ENCODE measurements at places on chromosomes 2 and 18.
A peak's percentile ranks its signal among the peaks of the same experiment; 100 is the strongest.

DNA sequence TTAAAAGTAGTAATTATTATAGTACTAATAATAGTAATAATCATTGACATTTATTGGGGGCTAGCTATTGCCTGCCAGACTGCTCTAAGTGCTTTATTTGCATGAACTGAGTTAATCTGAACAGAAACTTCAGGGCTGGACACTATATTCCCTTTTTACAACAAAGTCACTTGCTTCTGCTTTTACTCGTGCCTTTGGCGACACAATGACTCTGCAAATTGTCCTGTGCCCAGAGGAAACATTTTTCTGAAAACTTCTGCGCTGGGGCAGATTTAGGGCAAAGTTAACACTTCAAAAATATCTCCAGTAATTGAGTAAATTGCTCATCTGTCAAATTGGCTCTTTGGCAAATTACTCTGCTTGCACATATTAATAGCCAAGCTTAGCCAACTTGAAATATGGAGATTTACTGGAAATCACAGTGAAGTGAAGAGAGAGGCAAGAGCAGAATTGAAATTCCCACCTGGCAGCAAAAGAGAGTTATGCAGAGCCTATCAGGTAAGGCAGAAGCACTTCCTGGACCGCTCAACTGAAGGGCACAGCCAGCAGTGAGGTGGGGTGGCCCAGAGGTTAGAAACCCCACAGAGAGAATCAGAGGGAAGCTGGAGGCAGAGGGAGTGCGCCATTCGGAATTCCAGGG lies 36.3 kb downstream of the BMP10 start:
- no peak for DNase-seq

DNA sequence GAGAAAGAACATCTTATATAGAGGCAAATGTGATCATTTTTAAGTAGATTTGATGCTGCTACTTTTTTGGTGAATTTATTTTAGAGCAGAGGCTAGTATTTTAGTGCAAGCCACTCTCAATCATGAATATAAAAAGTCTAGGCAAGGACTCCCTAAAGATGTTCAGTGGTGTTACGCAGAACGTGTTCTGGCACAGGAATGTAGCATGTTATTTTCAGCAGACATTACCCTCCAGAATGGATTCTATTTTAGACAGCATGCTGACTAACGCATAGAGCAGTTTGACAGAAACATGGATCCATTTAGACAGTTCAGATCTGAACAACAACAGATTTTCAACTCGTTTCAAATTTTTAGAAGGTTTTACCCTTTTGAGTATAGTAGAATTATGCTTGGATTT lies 54.1 kb downstream of the DSC3 start:
- DNase-seq = no peak

DNA sequence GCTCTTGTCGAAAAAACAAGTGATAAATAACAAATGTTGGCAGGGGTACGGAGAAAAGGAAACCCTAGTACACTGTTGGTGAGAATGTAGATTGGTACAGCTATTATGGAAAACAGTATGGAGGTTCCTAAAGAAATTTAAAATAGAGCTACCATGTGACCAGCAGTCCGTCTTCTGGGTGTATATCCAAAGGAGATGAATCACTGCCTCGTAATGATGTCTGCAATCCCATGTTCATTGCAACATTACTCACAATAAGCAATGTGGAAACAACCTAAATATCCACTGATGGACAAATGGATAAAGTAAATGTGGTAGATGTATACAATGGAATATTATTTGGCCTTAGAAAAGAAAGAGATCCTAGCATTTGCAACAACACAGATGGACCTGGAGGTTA lies 50.6 kb downstream of the SLC16A14 start:
- no peak for DNase-seq

GRCh38 chr2:23124214-23124750 lies 260.7 kb upstream of the KLHL29 start:
- no peak for DNase-seq

DNA sequence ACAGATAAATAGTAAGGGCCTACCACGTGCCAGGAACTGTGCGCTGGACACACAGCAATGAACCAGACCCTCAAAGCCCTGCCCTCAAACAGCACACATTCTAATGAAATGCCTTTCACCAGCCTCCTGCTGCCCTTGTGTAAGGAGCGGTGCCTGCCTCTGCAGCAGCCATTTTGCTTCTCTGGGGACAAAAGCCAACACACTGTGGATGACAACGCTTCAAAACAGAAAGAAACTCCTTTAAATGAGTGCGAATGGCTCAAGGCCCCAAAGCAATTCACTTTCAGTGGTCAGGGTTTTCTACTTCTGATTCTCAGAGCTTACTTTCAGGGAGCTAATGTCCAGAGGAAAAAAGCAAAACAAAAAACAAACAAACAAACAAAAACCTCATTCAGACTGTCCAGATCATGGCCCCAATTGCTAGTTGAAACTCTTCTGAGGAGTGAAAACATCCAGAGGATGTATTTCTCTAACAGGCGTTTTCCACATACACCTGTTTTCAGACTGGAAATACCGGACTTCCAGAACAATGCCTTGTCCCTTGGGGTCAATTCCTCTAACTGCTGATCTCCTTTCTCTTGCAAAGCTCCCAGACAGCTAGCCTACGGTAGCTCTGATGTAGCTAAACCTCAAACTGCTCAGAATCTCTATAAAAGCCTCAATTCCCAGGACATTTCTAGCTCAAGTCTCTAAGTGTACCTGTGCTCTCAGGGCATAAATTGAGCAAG lies 323.3 kb upstream of the ZNF521 start:
- no peak for DNase-seq

DNA sequence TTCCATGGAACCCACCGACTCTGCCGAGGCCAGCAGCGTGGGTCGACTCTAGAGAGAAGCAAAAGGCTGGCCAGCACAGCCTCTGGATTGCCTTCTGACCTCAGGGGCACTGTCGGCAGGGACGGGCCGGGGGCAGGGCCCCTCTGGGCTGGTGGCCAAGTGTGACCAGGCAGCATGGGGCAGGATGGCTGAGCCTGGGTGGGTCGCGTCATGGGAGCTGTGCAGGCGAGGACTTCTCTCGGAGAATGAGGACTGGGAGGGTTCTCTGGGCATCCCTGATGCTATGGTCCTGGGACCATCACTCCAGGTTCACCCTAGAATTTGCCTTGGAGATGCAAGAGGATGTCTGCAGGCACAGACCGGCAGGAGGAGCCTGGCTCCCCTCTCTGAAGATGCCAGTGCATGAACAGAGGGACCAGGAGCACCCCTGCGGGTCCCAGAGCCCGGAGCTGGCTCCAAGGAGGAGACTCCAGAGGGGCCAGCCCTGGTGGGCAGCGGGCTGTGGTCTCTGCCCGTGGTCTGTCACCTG lies 289.2 kb downstream of the NDUFA10 start:
- DNase-seq = no peak

DNA sequence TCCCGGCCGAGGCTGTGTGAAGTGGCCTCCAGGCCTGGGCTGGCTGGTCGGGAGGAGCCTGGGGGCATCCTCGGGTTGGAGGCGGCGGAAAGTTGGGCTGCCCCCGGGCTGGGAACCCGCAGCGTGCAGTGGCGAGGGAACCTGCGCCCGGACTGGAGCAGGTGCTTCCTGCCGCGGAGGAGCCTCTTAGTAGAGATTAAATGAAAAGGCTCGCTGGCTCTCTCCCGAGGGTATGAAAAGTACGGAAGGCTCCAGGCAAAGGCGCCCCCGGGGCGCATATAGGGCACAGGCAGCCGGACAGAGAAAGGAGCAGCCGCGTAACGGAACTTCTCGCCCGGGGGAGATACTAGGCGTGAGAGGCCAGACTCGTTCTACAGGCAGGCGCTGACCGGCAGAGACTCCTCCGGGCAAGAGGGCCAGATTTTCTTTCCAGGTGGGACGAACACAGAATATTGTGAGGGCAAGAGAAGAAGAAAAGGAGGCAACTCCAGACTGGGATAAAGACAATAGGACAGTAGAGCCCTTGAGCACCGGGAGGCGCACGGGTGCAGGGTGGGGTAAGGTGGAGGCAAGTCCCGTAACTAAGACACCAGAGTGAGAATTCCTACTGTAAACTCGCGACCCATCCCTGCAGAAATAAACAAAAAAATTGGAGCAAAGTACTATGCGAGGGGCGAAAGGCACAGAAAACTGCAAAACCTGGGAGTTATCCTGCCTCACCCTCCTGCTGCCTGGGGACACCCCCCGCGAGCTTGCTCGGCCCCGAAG lies 816 bp downstream of the CDH2 start:
- no peak for DNase-seq

DNA sequence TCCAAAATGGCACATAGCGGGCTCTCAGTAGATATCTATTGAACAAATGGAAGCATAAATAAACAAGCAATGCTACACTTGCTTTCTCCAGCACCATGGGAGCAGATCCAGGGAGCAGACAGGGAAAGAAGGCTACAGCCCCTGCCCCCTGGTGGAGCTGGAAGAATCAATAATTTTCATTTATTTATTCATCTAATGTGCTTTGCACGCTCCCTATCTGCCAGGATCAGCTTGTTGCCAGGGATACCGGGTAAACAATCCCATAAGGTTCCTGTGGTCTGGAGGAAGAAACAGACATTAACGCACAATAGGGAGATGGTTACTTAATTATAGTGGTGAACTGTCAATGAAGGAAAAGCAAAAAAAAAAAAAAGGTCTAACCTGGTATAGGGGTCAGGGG lies 40.1 kb upstream of the CLASP1 start:
- no peak for DNase-seq

DNA sequence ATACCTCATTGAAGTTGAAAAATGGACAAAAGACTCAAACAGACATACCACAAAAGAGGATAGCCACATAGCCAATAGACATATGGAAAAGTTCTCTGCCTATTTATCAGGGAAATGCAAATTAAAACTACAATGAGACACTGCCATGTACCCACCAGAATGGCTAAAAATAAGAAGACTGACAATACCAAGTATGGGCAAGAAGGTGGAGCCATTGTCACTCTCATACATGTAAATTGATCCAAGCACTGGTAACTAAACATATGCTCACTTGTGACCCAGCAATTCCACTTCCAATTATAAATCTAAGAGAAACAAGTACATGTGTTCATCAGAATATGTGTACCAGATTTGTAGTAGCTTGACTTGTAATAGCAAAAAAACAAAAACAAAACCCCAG lies 4.6 kb downstream of the LOXHD1 start:
- DNase-seq = no peak

DNA sequence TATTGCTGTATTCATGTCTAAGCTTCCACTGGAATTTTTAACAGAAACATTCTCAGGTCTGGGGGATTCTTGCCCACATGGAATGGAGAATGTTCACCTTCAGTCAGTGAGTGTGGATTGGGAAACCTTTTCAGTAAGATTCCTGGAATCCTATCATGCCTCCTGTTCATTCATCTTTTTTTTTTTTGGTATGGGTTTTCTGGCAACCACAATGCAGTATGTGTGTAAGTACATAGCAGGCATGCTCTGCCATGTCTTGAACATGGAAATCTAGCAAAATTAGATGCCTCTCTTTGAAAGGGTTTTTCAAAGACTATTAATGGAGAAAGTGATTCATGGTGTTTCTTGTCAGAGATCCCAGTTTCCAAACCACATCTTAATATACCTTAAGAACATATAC lies 176.5 kb downstream of the LTBP1 start:
- DNase-seq = no peak

DNA sequence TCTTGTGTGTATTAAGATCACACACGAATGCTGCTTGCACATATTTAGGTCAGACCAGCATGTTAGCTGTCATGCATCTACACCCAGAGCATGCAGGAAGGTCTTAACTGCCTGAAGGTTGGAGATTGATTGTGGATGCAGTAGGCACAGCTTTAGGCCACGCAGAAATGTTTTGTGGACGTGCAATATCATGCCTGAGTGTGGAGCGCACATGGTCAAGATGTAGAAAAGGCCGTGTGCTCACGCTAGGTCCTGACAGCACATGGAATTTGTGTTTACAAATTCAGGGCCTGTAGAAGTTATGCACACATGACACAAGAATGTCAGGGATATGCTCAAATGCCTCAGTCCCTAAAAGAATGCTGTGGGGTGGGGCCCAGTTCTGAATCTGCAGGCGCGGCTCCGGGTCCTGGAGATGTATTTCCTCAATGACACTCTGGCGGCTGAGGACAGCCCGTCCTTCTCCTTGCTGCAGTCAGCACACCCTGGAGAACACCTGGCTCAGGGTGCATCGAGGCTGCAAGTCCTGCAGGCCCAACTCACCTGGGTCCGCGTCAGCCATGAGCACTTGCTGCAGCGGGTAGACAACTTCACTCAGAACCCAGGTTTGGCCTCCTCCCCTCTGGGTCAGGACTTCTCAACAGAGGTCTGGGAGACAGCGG lies 27.9 kb downstream of the MARCO start:
- no peak for DNase-seq

- no peak for DNase-seq
These were observed 375 bp downstream of the WNT10A start for GRCh38 chr2:218880859-218881594.

GRCh38 chr2:50962731-50963130 lies 69.2 kb downstream of the NRXN1 start:
- no peak for DNase-seq

DNA sequence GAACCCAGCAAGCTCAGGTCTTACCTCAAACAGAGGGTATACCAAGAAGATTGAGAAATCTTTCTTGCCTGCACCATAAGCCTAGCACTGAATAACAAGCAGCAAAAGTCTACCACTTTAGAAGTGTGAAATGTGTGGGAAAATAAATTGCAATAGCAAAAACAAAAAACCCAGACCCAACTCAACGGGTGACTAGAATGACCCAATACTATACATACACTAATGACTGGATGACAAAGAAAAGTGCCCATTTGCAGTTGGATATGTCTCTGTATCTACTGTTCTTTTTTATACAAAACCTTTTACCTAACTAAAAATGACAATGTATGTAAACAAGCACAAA lies 950.6 kb downstream of the TRIB2 start:
- no peak for DNase-seq

- no peak for DNase-seq
These were observed 77.7 kb downstream of the MEIS1 start for GRCh38 chr2:66512626-66513025.

- DNase-seq = no peak
These were observed 109.2 kb upstream of the AGAP1 start for GRCh38 chr2:235384624-235385023.

GRCh38 chr2:166091439-166091838 lies 36.4 kb downstream of the SCN1A start:
- DNase-seq = no peak

DNA sequence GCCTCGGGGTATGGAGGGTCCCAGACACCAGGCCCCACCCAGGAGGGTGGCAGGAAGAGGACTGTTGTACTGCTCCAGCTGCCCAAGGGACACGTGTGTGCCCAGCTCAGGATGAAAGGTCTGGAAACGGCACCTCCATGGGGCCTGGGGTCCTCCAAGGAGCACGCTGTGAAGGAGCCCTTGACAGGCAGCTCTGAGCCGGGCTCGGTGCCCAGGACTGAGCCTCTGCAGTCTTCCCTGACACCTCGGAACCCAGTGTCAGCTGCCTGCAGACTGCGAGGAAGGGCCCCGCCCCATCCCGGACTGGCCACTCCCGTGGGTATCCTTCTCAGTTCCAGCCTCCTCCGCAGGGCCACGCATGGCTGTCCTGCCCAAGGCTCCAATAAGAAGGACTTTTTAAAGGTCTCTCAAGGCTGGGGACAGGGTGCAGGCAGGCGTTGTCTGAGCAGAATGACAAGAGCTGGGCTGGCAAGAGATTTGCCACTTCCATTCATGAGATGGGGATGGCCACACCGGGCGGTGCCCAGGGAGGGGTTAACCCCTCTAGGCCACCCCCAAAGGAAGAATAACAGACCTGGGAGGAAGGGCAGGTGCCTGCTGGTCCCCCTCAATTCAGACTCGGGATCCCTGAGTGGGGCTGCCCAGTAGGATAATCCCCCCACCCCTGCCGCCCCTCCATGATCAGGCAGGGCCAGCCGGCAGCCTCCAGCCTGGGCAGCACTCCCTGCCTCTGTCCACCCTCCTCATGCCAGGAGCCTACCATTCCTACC lies 8.9 kb downstream of the ECEL1 start:
- DNase-seq = peak; percentile 60

GRCh38 chr2:72815655-72816278 lies 10.1 kb downstream of the EXOC6B start:
- DNase-seq = no peak
